ENCODE measurements at places on chromosomes 16 and 17.

DNA sequence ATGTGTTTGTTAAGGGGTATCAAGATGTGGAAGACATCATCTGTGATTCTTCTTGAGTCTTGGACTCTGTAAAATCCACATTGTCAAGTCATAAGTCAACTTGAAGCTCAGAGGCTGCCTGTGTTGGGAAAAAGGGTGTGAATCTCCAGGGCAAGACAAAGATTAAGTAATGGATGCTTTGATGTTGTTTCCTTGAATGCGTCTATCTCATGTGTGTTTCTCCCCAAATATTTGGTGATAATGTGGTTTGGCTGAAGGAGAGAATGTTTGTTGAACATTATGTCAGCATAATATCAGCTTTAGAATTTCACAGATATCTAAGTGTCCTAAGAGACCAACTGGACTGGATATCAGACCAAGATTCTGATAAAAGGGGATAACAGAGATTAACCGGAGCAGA, 24.1 kb upstream of the KCNJ16 start:
- DNase-seq = no peak

DNA sequence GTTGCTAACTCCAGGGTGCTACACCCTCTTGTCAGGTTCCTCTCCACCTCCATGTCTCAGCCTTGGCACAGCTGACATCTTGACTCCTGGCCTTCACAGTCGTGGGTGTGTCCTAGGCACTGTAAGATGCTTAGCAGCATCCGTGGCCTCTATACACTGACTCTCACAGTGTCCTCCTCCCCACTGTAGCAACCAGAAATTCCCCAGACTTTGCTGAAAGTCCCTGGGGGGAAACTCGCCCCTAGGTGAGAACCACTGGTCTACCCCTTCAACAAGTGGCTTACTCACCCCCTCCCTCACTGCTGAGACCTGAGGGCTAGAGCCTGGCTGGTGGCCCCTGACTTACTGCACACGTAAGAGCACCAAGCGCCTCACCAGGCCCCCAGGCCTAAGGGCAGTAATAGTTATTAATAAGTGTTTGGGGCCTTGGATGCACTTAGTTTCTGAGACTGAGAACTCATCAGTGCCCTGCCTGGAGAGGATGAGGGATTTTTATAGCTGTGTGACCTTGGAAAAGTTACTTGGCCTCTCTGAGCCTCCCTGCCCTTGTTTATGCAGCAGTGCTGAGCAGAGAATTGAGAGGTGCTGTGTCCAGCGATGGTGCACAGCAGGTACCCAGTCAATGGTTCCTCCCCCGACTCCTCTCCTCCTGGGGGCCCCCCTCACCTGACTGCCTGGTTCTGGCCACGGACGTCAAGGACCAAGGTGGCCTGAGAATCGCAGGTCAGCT, 67.1 kb downstream of the RMI2 start:
- DNase-seq = no peak

DNA sequence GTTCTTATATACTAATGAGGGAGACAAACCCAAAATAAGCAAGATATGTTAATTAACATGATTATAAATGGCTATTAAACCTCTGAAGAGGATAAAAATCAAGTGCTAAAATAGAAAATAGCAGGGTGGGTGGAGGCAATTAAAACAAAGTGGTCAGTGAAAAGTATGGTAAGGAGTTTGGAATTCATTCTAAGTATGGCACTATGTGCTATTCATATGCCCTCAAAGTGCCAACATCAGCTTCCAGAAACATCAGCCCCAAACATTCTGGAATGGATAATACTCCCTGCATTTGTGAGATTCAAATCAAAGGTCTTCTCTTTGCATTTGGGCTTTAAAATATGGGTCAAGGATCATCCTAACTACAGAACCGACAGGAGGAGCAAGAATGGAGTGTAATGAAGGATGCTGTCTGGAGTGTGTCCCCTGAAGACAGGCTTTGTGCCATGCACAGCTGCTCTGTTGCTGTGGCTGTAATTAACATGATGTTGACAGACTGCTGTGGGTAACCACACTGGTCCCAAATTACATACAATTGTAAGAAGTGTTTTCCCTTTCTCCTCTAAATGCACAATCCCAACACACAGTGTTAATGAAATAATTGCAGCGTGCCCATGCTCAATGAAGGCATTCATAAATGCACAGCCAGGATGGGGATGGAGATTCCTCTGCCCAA, 93.1 kb downstream of the VAT1L start:
- DNase-seq = no peak

DNA sequence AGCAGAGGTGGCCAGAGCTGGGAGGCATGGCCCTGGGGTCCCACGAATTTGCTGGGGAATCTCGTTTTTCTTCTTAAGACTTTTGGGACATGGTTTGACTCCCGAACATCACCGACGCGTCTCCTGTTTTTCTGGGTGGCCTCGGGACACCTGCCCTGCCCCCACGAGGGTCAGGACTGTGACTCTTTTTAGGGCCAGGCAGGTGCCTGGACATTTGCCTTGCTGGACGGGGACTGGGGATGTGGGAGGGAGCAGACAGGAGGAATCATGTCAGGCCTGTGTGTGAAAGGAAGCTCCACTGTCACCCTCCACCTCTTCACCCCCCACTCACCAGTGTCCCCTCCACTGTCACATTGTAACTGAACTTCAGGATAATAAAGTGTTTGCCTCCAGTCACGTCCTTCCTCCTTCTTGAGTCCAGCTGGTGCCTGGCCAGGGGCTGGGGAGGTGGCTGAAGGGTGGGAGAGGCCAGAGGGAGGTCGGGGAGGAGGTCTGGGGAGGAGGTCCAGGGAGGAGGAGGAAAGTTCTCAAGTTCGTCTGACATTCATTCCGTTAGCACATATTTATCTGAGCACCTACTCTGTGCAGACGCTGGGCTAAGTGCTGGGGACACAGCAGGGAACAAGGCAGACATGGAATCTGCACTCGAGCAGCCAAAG, 2.3 kb downstream of the CSF3 start:
- DNase-seq = no peak

GRCh38 chr17:81527591-81528383, at the start of gene FSCN2:
TSS of gene FSCN2 (plus strand) at chr17:81528377. CDS start at chr17:81528532, 155 bp downstream.
- no peak for DNase-seq

- no peak for DNase-seq
These were observed 5.7 kb upstream of the MINK1 start for GRCh38 chr17:4827399-4827798.

GRCh38 chr17:22703204-22703603, 1010.9 kb downstream of the KCNJ18 start:
- DNase-seq = peak; percentile 31

DNA sequence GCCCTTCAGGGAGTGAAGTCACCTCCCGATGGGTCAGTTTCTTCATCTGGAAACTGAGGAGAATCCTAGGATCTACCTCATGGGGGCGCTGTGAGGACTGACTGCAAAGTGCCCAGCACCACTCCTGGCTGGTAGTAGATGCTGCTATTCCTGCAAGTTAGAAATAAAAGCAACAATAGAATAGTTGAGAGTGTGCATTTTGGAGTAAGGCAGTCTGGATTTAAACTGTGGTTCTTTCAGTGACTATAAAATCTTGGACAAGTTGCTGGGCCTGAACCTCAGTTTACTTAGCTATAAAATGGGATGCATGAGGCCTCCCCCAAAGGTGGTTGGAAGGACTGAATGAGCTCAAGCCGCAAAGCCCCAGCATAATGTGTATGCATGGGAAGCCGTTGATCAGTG, 70.6 kb downstream of the CYB5B start:
- peak; percentile 48 for DNase-seq

- DNase-seq = no peak
These were observed 9.7 kb downstream of the CDRT4 start for GRCh38 chr17:15457723-15458094.

DNA sequence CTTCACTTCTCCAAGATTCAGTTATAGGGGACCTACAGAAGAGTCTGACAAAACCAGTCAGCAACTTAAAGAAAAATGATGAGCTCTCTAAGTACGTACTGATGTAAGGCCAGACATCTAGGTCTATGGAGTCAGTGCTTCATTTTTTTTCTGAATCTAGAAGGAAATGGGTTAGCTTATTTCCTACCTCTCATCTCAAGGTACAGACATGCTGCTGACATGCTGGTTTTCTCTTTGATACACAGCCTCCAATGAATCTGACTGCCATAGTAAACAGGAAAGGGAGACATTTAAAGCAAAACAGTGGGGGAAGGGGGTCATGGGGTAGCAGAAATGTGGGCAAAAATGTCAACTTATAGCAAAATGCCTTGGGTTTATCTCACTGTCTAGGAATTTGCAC, 16.4 kb downstream of the CDR2 start:
- DNase-seq = no peak

GRCh38 chr17:28879886-28880571, 17.5 kb downstream of the FLOT2 start:
- DNase-seq = no peak

GRCh38 chr17:82661717-82662683, 13.8 kb upstream of the WDR45B start:
- DNase-seq = no peak

GRCh38 chr17:79675413-79675725, 55.4 kb upstream of the ENPP7 start:
- no peak for DNase-seq

DNA sequence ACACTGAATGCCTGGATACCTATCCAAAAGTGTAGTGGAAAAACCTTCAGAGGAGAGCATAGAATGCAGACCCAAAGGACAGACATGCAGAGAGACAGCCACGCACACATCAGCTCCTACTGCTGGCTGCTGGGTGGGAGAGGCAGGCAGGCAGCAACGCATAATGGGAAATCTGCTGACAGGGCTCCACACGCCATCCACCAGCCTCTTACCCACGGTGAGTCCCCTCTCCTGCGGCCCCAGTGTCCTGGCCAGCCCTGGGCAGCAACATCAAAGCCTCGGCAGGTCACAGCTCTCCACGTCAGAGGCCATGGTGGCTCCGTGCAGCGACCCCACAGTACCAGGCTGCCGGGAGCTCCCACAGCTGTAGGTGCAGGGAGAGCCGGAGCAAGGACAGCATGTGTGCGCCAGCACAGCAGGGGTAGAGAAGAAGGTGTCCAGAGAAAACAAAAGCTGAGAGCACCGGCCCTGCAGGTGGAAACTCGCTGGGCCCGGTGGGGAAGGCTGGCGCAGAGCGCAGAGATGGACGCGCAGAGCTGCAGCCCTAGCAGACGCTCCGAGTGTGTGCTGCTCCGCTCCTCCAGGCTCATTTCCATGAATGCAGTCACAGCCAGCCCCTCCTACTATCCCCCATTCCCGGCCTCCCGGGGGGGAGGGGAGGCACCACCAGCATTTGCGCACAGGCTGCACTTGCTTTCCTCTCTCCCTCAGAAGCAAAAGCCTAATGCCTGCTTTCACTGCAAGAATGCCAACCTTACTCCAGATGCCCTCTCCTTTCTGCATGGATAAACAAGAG, 58.9 kb downstream of the CYTH1 start:
- peak; percentile 54 for DNase-seq

- no peak for DNase-seq
These were observed 112.0 kb downstream of the RPTOR start for GRCh38 chr17:80656590-80656989.

DNA sequence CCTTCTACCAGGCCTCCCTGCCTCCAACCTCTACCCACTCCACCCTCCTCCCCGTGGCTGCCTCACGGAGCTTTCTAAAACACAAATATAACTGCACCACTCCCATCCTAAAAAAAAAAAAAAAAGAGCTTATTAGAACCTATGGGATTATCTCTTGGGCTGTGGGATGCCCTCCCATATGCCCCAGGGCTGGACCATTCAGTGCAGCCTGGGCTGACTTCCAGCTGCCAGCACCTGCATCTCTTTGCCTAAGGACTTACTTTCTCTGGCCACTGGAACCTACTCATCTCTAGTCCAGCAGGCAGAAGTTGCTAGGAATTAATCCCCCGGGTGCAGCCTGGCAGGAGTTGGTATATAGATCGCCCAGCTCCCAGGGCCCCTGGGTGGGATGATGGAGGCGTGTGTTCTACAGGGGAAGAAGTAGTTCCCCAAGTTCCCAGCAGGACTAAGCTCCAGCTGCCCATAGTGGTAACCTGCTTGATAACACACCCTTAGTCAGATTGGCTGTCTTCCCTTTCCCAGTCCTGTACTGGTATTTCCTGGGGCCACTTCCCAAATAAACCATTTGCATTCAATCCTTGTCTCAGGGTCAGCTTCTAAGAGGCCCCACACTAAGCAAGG, 10.3 kb downstream of the MPP3 start:
- no peak for DNase-seq

GRCh38 chr16:10859658-10860057, 17.3 kb upstream of the CIITA start:
- no peak for DNase-seq

GRCh38 chr16:35185366-35186044, 1726.1 kb downstream of the TP53TG3F start:
- no peak for DNase-seq

DNA sequence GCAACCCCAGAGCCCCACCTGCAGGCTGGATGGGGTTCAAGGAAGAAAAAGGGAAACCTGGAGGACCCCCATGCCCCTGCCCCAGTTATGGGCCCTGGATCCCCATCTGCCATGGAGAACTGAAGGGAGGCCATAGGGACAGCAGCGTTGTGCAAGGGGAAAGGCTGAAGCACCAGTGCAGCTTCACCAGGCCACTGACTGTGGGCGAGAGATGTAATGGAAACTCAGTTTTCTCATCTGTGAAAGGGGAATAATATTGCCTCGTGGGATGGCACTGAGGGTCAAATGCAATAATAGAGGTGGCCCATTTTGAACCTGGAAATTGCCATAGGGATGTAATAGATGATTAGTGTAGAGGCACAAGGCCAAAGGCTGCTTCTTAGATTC, 9.9 kb upstream of the TSPOAP1 start:
- no peak for DNase-seq

GRCh38 chr16:29710227-29711219, 31.5 kb downstream of the QPRT start:
- peak; percentile 53 for DNase-seq

- no peak for DNase-seq
These were observed 38.1 kb upstream of the VPS4A start for GRCh38 chr16:69273009-69273408.

DNA sequence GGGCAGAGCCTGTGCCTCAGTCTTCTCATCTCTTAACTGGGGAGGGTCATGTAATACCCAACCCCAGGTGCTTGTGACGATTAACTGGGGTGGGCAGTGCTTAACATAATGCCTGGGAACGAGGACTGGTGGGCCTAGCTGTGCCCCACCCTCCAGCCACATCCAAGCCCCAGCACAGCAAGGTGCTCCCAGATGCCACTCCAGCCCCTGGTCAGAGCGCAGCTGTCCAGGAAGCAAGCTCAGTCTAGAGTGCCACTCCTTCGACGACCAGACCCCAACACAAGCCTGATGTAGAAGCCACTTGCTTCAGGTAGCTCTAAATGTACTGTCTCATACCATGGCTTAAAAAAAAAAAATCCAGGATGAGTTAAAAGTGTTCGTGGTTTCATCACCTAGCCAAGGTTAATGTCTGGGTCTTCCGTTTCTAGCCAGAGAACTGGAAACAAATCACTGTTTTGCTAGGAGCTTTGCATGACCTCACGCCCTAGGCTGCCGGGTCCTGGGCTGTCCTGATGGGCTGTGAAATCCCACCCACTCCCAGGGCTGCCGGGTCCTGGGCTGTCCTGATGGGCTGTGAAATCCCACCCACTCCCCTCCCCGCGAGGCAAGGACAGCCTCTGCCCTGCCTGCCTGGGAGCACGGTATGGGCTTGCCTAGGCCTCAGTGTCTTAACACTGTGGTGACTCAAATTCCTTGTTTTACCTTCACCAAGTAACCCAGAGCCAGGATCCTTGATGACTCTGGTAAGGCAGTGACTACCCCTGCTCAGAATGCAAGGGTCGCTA, 7.7 kb downstream of the MIEF2 start:
- no peak for DNase-seq

- DNase-seq = no peak
These were observed 34.5 kb downstream of the HSBP1 start for GRCh38 chr16:83842291-83842690.

Measured in HEK293T (cell line).